Thymus (tissue), 14 donors: ENCODE measurements at places on chromosomes 12 and 14. TPM values are rescaled to one million over a fixed set of nuclear protein-coding genes. Genes with fewer than 3 reads are reported as not detected.
A peak's percentile ranks its signal among the peaks of the same experiment; 100 is the strongest.

- no peak for DNase-seq
- no peak overlapping the region for H3K27ac ChIP-seq
- H3K4me3 ChIP-seq = no peak overlapping the region
- H3K27me3 ChIP-seq = no peaks in the 10 kb centered on the region
- H3K36me3 ChIP-seq = no peaks in the 10 kb centered on the region
Measured at GRCh38 chr14:92494512-92494911, 19.1 kb upstream of the RIN3 start.

GRCh38 chr14:24381363-24382063 is 13.5 kb downstream of the NFATC4 start:
- H3K4me3 ChIP-seq = no peak overlapping the region
- no peaks in the 10 kb centered on the region for H3K4me1 ChIP-seq
- DNase-seq = no peak
- H3K27ac ChIP-seq = no peak overlapping the region
- no peaks in the 10 kb centered on the region for H3K36me3 ChIP-seq

- peaks cover 17% of the 10 kb centered on the region for H3K36me3 ChIP-seq
- H3K4me3 ChIP-seq = no peak overlapping the region
- no peak overlapping the region for H3K27ac ChIP-seq
- DNase-seq = no peak
- H3K27me3 ChIP-seq = no peaks in the 10 kb centered on the region
- H3K4me1 ChIP-seq = no peaks in the 10 kb centered on the region
Measured at GRCh38 chr12:4555804-4556203, 6.2 kb upstream of the DYRK4 start.

- H3K4me3 ChIP-seq = no peak overlapping the region
- no peak overlapping the region for H3K27ac ChIP-seq
- no peak for DNase-seq
- no peaks in the 10 kb centered on the region for H3K27me3 ChIP-seq
Measured at GRCh38 chr12:65948320-65949008, 124.2 kb downstream of the HMGA2 start.

GRCh38 chr12:67649570-67650387 is 1.2 kb downstream of the DYRK2 start:
- H3K4me1 ChIP-seq = peaks cover 31% of the 10 kb centered on the region
- H3K27me3 ChIP-seq = no peaks in the 10 kb centered on the region
- peak; percentile 34 for DNase-seq

DNA sequence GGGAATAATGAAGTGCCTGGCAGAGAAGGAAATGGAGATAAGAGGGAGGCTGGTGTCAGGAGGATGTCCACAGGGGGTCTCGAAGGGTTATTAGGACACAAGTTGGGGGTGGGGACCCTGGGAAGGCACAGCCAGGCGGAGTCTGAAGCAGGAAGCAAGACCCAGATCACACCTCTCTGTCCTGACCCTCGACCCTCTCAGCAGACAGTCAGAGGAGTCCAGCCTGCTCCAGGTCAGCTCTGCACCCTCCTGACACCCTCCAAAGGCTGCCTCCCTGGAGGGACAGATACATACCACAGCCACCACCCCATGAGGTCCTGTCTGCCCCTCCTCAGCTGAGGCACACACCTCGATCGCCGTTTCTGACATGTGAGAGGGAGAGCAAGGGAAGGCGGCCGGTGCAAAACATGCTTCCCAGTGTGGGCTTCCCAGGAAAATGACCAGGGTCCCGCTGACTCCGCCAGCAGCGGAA is 9.0 kb downstream of the BCL11B start:
- peaks cover 27% of the 10 kb centered on the region for H3K4me1 ChIP-seq
- DNase-seq = peak; percentile 58
- H3K27me3 ChIP-seq = no peaks in the 10 kb centered on the region
- H3K4me3 ChIP-seq = peak overlapping the region; percentile 91
- peak overlapping the region; percentile 99 for H3K27ac ChIP-seq
- peaks cover 13% of the 10 kb centered on the region for H3K36me3 ChIP-seq

- no peak overlapping the region for H3K27ac ChIP-seq
- no peaks in the 10 kb centered on the region for H3K27me3 ChIP-seq
- H3K4me1 ChIP-seq = no peaks in the 10 kb centered on the region
- H3K4me3 ChIP-seq = no peak overlapping the region
Measured at GRCh38 chr12:95118788-95119179, 45.4 kb upstream of the NR2C1 start.

DNA sequence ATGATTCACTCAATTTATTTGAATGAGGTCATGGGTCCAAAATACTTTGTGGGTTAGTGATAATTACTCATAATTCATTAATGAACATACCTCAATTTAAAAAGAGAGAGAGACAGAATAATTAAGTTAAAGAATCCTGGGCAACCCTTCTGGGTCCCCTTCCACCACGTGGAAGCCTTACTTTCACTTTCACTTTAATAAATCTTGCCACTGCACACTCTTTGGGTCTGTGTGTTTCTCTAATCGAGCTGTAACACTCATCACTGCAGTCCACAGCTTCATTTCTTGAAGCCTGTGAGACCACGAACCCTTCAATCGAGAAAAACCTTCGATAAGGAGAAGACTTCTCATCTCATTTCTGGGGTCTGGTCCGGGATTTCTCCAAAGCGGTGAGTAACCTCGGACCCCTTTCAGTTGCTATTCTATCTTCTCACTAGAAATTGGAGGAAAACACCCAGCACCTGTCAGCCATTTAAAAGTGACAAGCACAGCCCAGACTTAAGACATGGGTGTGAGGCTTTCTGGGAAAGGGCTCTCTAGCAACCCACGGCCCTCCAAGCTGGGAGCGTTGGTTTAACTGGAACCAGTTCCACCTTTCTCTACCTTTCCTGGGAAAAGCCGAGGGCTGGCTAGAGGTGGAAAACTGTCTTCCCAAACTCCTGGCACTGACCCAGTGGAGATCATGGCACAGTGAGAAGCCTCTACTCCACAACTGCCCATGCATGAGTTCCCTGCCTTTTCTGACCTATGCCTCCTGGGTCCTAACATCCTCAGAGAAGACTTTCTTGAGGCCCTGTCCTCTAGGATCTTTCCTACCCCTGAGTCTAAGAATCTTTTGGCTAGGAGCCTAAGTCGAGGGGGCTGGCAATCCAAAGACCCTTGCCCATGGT is 148.8 kb upstream of the ATF7IP start:
- H3K27ac ChIP-seq = no peak overlapping the region
- no peak for DNase-seq

GRCh38 chr12:14957551-14958168 is 3.7 kb downstream of the ARHGDIB start:
- DNase-seq = peak; percentile 58
- peaks cover 34% of the 10 kb centered on the region for H3K4me1 ChIP-seq

DNA sequence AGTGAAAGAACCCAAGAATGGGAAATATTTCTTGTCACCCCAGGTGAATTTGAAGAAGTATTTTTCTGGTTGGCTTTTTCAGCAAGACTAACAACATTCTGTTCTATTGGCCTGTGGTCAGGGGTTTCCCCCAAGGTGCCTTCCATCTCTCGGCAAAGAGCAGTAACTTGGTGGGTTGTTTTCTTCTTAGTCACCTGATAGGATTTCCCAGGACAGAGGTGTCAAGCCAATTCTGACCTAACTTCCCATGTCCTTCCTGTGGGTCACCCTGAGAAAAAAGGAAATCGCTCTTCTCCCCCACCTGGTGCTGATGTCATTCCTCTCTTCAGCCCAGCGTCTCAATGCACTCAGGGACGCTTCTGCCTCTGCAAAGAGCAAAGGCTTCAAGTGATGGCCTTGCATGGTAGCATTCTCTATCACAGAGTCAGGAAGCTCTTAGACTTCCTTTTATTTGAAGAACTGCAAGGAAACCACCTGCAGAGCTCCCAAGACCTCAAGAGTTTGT is 16.1 kb upstream of the IFNG start:
- no peaks in the 10 kb centered on the region for H3K27me3 ChIP-seq
- H3K27ac ChIP-seq = peak overlapping the region; percentile 74
- DNase-seq = peak; percentile 69
- no peak overlapping the region for H3K4me3 ChIP-seq
- no peaks in the 10 kb centered on the region for H3K36me3 ChIP-seq
- peaks cover 23% of the 10 kb centered on the region for H3K4me1 ChIP-seq

GRCh38 chr14:55767286-55767685 is 187.3 kb downstream of the KTN1 start:
- H3K27ac ChIP-seq = no peak overlapping the region
- H3K4me1 ChIP-seq = peaks cover 5% of the 10 kb centered on the region

DNA sequence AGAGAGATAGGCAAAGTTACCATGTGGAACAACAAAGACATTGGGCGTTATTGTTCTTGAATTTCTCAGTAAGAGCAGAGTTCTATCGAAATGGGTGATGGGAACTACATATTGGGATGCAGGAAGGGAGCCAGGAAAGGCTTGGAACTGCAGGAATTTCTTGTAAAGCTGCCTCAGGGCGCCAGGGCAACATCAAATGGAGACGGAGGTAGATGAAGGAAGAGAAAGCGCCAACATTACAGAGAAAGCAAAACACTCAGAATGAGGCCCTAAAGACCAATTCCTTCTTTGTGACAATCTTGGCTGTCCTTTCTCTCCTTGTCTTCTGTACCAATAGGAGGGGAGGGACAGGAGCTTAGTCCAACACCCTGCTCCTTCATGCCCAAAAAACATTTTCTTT is 148.4 kb downstream of the RPAP3 start:
- H3K4me3 ChIP-seq = no peak overlapping the region
- H3K4me1 ChIP-seq = no peaks in the 10 kb centered on the region
- no peaks in the 10 kb centered on the region for H3K36me3 ChIP-seq
- no peak for DNase-seq

- no peak overlapping the region for H3K4me3 ChIP-seq
- no peak overlapping the region for H3K27ac ChIP-seq
- H3K36me3 ChIP-seq = no peaks in the 10 kb centered on the region
- H3K4me1 ChIP-seq = peaks cover 8% of the 10 kb centered on the region
Measured at GRCh38 chr14:61555056-61555838, 140.1 kb upstream of the HIF1A start.

GRCh38 chr14:74142523-74142922 is 57.8 kb downstream of the LIN52 start:
- no peaks in the 10 kb centered on the region for H3K4me1 ChIP-seq
- H3K36me3 ChIP-seq = no peaks in the 10 kb centered on the region
- H3K27ac ChIP-seq = no peak overlapping the region
- no peaks in the 10 kb centered on the region for H3K27me3 ChIP-seq

- DNase-seq = no peak
- no peaks in the 10 kb centered on the region for H3K27me3 ChIP-seq
- H3K36me3 ChIP-seq = no peaks in the 10 kb centered on the region
Measured at GRCh38 chr12:56781726-56782125, 18.6 kb downstream of the HSD17B6 start.

GRCh38 chr14:29724991-29725390 is 202.7 kb downstream of the PRKD1 start:
- H3K4me1 ChIP-seq = no peaks in the 10 kb centered on the region
- H3K36me3 ChIP-seq = no peaks in the 10 kb centered on the region
- no peak overlapping the region for H3K27ac ChIP-seq
- H3K27me3 ChIP-seq = no peaks in the 10 kb centered on the region

GRCh38 chr12:108711489-108712164 is 19.7 kb downstream of the CORO1C start:
- peaks cover 3% of the 10 kb centered on the region for H3K4me1 ChIP-seq
- H3K27ac ChIP-seq = no peak overlapping the region
- H3K27me3 ChIP-seq = no peaks in the 10 kb centered on the region

DNA sequence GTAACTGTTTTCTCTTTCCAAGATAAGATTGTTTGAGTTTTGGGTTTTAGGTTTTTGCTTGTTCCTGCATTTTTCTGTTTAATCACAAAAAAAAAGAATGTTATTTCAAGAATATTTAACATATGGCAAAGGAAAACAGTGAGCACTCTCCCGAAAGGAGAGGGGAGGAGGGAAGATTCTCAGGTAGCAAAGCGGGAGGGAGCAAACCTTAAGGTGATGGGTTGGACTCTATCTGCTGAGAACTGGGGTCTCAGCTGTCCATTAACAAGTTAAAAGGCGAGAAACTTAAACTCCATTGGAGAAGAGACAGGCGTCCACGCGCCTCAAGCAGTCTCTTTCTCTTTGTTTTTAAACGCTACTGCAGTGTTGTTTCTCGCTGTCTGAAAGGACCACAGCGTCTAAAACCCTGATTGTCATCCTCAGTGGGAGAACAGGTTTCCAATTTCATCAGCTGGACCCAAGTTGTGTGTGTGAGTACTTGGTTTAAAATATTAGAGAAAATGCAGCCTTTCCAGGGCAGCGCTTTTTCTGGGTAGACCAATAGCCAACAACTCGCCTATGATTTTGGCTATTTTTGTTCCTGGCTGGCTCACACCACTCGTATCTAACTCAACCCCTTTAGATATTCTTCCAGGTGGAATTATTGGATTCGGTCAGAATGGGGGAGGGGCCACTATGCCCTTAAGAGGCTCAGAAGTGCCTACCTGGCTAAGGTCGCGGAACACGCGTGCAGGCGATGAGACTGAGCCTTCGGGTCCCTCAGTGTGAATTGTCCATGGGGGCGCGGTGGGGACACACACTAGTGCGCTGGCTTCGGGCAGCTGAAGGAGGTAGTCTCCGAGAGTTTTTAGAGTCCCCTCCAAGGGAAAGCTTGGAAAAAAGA is 8.2 kb downstream of the SIX1 start:
- DNase-seq = no peak
- peak overlapping the region; percentile 5 for H3K27ac ChIP-seq
- H3K4me1 ChIP-seq = peaks cover 5% of the 10 kb centered on the region

GRCh38 chr14:92473261-92473968 is 40.2 kb upstream of the RIN3 start:
- H3K27ac ChIP-seq = no peak overlapping the region
- no peaks in the 10 kb centered on the region for H3K36me3 ChIP-seq
- no peak for DNase-seq
- H3K27me3 ChIP-seq = no peaks in the 10 kb centered on the region

- DNase-seq = no peak
- H3K27me3 ChIP-seq = peaks cover 10% of the 10 kb centered on the region
- no peaks in the 10 kb centered on the region for H3K36me3 ChIP-seq
- H3K27ac ChIP-seq = no peak overlapping the region
- no peaks in the 10 kb centered on the region for H3K4me1 ChIP-seq
Measured at GRCh38 chr14:33790996-33791395, 159.9 kb downstream of the EGLN3 start.

DNA sequence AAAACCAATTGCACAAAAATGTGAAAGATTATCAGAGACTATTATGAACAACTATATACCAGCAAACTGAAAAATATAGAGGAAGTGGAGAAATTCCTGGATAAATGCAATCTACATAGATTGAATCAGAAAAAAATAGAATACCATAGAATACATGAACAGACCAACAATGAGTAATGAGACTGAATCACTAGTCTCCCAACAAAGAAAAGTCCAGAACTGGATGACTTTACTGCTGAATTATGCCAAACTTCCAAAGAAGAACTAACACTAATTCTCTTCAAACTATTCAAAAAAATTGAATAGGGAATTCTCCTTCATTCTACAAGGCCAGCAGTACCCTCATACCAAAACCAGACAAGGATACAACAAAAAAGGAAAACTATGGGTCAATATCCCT is 60.6 kb downstream of the GUCY2C start:
- no peak for DNase-seq
- H3K27me3 ChIP-seq = no peaks in the 10 kb centered on the region
- H3K27ac ChIP-seq = no peak overlapping the region
- no peak overlapping the region for H3K4me3 ChIP-seq

GRCh38 chr12:100490056-100490455 is 16.4 kb downstream of the NR1H4 start:
- no peaks in the 10 kb centered on the region for H3K4me1 ChIP-seq
- no peaks in the 10 kb centered on the region for H3K36me3 ChIP-seq
- DNase-seq = no peak
- no peaks in the 10 kb centered on the region for H3K27me3 ChIP-seq
- H3K4me3 ChIP-seq = no peak overlapping the region

SERPINA10 gene
- 0.14 TPM for polyA plus RNA-seq

HOXC9 gene
- 0.43 TPM for polyA plus RNA-seq

MAGOHB gene
- polyA plus RNA-seq = 38.4 TPM

PRPF40B gene
- 16.6 TPM for polyA plus RNA-seq

SLC25A47 gene
- polyA plus RNA-seq = 0.09 TPM

TMEM30B gene
- 20.0 TPM for polyA plus RNA-seq

SMIM41 gene
- polyA plus RNA-seq = 0.14 TPM

GZMH gene
- 3.1 TPM for polyA plus RNA-seq

FUT8 gene
- 15.0 TPM for polyA plus RNA-seq
